DMS 273 treated with DMSO at 0.1 percent for 48 hours (cell line): ENCODE measurements at places on chromosomes 1 and 21.
A peak's percentile ranks its signal among the peaks of the same experiment; 100 is the strongest.

- DNase-seq: no peak
These were observed 158.2 kb upstream of the KLHDC7A start for GRCh38 chr1:18322368-18323032.

GRCh38 chr1:160402001-160402795 lies 1.8 kb downstream of the VANGL2 start:
- no peak for DNase-seq

DNA sequence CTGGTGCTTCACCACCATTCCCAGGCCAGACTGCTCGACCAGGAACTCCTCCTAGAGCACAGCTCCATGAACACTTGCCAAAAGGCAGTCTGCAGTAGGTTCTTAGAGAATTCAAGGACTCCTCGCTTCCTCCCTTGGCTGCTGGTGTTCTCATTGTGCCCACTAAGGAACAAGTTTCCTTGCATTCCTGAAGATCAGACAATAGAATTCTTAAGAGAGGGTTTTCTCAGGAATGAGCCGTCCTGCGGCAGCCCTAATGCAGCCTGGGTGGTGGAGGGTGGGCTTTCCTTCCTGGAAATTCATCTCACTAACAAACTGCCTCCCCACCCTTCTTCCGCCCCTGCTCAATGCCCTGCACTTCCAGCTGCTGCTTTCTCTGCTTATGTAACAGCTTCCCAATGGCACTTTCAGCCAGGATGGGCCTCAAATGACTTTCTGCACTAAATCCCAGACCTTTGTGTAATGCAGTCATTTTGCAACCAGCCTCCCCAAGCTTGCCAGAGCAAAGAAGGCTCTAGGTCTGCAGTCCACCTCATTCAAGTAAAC lies 287.9 kb downstream of the PLPP3 start:
- no peak for DNase-seq

GRCh38 chr1:6582370-6582769 lies 2.6 kb downstream of the ZBTB48 start:
- no peak for DNase-seq

GRCh38 chr1:3428899-3429298 lies 25.6 kb upstream of the ARHGEF16 start:
- DNase-seq: no peak

GRCh38 chr1:23069149-23069548 lies 49.9 kb downstream of the KDM1A start:
- no peak for DNase-seq

GRCh38 chr1:53681351-53681976 lies 57.5 kb downstream of the GLIS1 start:
- peak; percentile 95 for DNase-seq

DNA sequence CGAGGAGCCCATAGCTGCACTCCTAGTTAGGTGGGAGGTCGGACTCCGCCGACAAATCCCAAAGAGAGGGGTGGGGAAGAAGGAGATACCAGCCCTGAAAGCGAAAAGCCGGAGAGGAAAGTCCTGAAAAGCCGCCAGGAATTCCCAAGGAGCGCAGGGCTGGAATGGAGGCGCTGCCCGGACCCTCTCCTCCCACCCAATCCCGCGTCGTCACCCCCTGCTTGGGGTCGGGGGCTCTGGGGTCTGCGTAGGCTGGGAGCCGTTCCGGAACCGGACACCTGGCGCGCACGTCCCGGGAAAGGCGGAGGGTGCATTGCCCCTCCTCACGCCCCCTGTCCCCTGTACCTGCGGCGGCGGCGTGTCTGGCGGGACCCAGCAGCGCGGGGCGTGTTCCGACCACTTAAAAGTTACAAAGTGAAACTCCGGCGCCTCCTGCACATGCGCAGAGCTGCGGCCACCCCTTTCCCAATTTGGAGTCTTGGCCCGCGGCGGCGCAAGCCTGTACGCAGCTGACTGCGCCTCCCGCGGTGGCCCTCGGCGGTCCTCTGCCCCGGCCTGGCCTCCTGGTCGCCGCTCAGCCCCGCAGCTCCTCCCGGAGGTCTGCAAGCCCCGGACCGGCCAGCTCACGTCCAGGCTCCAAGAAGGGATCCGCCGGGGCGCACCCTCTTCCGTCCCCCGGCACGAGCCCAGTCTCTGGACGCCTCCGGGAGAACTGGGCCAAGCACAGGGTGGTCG lies at the start of gene TMEM63A:
TSS of gene TMEM63A (minus strand) at position 422 of the 735 bp plus-strand sequence. CDS start 4,800 bp downstream, outside the sequence.
- DNase-seq: peak; percentile 29

DNA sequence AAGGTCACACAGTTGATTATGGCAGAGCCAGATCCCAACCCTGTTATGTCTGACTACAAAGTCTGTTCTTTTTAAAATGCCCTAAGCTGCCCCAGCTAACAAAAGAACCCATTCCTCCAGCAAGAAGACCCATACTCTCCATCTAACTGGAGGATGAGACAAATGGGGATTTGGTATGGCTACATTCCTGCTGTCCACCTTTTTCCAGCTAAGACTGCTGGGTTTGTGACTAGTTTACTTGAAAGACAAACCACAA lies 112.8 kb downstream of the KIAA0319L start:
- no peak for DNase-seq

- no peak for DNase-seq
These were observed 61.9 kb upstream of the COX20 start for GRCh38 chr1:244773513-244773912.

GRCh38 chr1:42210421-42211133 lies 46.0 kb upstream of the GUCA2A start:
- DNase-seq: no peak

DNA sequence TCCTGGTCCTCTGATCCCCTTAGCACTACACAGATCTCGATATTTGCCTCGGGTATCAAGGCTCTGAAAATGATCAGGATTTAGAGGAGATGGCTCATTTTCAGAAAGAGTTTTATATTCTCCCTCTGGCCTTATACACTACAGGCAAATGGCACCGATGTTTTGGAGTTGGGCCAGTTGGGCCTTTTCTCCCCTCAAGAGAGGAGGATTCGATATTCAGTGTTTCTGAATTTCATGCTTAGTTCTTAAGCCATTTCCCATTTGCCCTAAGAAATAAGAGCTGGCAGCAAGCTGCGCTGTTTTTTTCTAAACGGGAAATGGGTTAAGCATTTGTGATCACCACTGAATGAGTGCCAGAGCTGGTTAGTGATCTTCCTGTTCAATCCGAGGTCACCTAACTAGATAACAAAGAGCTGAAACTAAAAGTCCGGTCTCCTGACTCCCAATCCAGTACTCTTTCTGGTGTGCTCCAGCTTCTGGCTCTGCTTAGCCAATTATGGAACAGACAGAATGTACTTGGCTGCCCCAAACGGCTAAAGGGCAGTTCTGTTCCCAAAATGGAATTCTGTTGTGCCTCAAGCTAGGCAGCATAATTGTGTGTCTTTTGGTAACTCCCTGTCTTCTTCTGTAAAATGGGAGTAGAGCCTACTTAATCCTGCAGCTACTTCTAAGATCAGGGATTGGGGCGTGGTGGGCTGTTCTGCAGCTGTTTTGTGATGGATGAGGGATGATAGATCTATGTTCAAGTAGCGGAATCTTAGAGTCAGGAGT lies 1.2 kb upstream of the CPT2 start:
- DNase-seq: no peak

DNA sequence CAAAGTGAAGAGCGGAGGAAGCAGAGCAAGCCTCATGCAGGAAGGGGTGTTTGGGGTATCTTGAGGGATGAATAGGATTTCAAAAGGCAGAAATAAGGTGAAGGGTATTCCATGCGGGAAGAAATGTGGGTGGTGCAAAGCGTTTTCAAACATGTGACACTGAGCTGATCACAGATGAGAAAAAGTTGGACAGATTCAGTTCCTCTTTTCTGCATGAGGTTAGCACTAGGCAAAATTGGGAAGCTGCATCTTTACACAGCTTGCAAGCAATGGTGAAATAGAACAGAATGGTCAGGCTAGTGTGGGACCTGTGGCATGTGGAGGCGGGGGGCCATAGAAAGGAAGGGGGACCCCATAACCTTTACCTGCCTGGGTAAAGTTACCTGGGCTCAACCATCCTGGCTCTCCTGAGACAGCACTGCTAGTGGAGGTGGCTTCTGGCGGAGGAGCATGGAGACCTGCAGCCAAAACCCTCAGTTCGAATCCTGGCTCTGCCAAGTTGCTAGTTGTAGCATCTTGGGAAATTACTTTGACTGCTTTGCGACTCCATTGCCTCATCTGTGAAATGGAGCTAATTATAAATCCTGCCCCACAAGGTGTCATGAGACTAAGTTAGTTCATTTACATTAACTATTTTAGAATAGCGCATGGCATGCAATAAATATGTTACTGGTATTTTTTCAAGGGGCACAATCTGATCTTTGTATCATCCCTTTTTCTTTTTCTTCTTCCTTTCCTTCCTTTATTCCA lies 16.4 kb downstream of the KCNA10 start:
- DNase-seq: no peak

GRCh38 chr1:93694039-93694438 lies 12.4 kb upstream of the BCAR3 start:
- no peak for DNase-seq

- no peak for DNase-seq
These were observed 137.4 kb downstream of the SYT2 start for GRCh38 chr1:202572867-202573266.

GRCh38 chr1:26602378-26602959 lies 72.9 kb downstream of the RPS6KA1 start:
- DNase-seq: peak; percentile 42

- DNase-seq: no peak
These were observed 2.8 kb upstream of the C1orf162 start for GRCh38 chr1:111471012-111471411.

DNA sequence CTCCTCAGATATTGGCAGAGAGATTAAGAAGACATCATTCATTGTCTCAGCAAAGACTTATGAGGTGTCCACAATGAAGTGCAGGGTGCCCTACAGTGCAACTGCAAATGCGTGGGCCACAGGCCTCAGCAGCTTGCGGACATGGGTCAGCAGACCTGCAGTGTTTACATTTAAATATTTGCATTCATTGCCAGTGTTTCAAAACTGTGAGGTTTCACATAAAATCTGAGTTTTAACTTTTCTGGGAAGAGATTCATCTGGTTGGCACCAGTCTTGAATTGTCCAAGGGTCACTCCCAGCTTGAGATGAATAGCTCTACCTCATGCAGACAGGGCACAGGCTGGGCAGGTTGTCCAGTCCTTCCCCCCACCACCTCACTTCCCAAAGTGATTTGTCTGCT lies 286.8 kb upstream of the DUSP10 start:
- DNase-seq: no peak

DNA sequence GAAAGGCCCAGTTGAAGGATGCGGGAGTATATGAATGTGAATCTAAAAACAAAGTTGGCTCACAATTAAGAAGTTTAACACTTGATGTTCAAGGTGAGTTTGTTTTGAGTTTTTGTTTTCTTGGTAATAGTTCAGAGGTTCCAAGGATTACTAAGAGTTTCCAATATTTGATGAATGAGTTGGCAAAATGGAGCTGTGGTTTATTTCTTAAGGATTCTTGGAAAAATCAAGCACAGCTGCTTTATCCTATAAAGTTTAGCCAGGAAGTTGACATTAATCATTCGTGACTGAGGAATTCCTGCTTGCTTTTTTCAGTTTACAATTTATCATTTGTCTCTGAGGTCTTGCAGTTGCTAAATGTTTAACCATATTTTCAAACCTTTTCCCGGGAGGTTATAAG lies 15.1 kb downstream of the VCAM1 start:
- DNase-seq: no peak

- DNase-seq: peak; percentile 43
These were observed 24.6 kb downstream of the ARHGEF19 start for GRCh38 chr1:16187748-16188401.

DNA sequence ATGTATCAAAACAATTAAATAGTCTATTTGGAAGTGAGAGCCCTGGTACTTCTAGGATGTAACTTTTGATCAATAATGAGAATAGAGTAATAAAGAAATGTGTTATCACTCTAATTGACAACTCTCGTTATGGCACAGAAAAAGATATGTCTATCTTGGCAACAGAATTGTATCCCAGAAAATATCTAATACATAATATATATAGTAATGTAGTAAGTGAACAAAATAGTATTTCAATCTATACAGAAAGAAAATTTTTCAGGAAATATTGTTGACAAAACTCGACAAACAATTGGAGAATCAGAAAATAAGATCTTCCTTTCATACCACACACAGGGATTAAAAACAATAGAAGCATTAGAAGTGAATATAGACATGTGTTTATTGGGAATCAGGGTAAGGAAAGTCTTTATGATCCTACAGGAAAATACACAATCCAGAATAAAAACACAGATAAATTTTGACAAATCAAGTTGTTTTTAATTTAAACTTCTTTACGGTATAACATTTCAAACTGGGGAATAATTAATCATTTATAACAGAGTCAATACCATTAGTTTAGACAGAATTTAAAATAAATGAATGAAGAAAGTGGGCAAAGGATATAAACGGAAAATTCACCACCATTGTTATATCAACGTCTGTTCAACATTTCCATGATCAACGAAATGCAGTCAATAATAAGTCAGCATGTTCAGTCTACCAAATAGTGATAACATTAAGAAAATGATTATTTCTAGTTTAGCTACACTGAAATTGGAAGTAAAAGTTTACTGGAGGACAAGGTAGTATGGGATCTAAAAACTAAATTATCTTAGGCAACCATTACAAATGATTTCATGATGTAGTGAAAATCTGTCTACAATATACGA lies 1526.5 kb upstream of the TPTE start:
- no peak for DNase-seq

GRCh38 chr1:231518485-231519034 lies 9.9 kb upstream of the TSNAX start:
- no peak for DNase-seq

GRCh38 chr1:185325413-185325812 lies 8.4 kb upstream of the IVNS1ABP start:
- DNase-seq: no peak

DNA sequence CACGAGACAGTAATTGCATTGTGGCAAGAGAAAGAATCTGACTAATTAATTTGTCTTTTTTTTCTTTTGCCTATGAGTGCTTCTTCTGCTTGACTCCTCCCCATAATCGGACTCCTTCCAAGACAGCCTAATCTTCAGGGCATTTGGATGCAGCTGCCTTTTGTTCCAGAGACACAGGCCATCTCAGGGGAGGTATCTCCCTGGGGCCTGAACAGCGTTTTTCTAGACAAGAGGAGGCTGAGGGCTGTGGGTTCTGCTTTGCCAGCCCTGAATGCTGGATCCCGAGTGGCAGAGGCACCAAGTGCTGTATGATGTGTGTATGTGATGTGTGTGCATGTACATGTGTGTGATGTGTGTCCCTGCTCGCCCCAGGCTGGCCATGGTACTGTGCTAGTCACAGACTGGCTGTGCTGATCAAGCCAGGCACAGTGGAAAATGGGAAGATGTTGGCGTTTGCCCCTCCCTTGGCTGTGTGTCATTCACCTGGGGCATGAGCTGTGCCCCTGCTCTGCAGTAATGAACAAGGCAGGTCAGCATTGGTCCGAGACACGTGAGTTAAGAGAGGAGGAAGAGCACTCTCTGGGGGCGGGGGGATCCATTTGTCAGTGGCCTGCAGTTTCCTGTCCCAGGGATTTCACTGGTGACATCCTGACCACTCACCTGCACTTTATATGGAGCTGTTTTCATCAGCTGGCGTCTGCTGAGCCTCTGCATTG lies 77.2 kb downstream of the ADARB1 start:
- DNase-seq: no peak
